ENCODE measurements at places on chromosomes 13 and 19. TPM values are rescaled to one million over a fixed set of nuclear protein-coding genes. Genes with fewer than 3 reads are reported as not detected.

- no peak for DNase-seq
Measured at GRCh38 chr13:106381091-106381490, 154.4 kb downstream of the EFNB2 start.

Gene CARM1
- total RNA-seq: 63.2 TPM

Gene NALCN
- not detected for total RNA-seq

Gene DPF1
- 6.0 TPM for total RNA-seq

GRCh38 chr19:10420444-10421239 is at the start of gene PDE4A:
Gene PDE4A, plus strand, starts transcription at chr19:10420538. Its CDS starts 227 bp downstream, at chr19:10420765.
- DNase-seq: peak; percentile 74

DNA sequence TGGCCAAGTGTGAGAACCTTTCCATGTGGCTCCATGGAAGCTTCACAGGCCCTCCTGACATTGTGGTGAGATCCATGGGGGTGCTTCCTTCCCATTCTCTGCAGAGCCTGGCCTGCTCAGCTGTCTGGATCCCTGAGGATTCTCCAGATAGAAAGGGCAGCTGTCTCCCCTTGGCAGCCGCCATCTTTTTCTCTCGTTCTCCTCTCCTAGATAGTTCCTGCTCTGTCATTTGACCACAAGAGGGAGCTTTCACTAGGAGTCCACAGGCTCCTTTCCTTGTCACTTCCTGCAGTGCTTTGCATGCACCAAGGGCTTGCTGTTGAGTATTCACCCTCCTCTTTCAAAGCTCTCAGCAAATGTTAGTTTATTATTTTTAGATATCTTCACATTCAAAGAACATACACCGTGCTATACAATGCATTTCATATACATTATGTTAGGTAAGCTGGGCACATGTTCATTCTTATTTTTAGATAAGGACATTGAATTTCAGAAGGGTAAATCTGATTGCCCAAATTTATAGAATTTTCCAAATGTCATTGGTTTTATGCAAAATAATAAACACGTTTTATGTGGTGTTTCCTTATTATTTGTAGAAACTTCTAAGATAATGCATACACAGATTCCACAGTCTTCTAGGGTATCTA is 133.2 kb downstream of the FRY start:
- peak; percentile 35 for DNase-seq

Gene CD37
- total RNA-seq: not detected

DNA sequence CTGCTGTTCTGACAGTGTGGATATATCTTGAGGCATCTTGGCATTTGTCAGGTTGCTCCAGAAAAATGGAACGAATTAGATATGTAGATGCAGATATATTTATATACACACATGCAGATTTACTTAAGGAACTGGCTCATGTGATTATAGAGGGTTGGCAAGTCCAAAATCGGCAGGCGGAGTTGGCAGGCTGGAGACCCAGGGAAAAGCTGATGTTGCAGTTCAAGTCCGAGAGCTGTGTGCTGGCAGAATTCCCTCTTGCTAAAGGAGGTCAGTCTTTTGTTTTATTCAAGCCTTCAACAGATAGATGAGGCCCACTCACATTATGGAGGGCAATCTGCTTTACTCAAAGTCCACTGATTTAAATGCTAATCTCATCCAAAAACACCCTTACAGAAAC is 24.4 kb upstream of the CSNK1A1L start:
- DNase-seq: no peak

GRCh38 chr19:6213696-6214641 is 65.8 kb downstream of the MLLT1 start:
- no peak for DNase-seq

Gene PPP6R1
- total RNA-seq: 65.6 TPM
